ENCODE measurements at places on chromosomes 6 and 20. TPM values are rescaled to one million over a fixed set of nuclear protein-coding genes. Genes with fewer than 3 reads are reported as not detected.

The MMP24 gene
- total RNA-seq: not detected

The PNLDC1 gene
- total RNA-seq: 0.97 TPM

The PDYN gene
- total RNA-seq: not detected

The SLPI gene
- total RNA-seq: 0.96 TPM

The CGA gene
- total RNA-seq: not detected

The SLC13A3 gene
- total RNA-seq: 0.16 TPM

The C20orf96 gene
- 3.4 TPM for total RNA-seq

The CD93 gene
- total RNA-seq: 0.32 TPM

The HLA-DQB1 gene
- total RNA-seq: 5.3 TPM

The ITPR3 gene
- 46.1 TPM for total RNA-seq

The TMEM151B gene
- total RNA-seq: not detected

The MYB gene
- total RNA-seq: 17.3 TPM

The GPR6 gene
- total RNA-seq: not detected

The OPRM1 gene
- not detected for total RNA-seq

The FUT9 gene
- total RNA-seq: not detected

The ADTRP gene
- total RNA-seq: 44.3 TPM

The HMGN3 gene
- total RNA-seq: 45.5 TPM

The SPATS1 gene
- total RNA-seq: not detected

The LTA gene
- total RNA-seq: 110 TPM

The ARFGEF3 gene
- not detected for total RNA-seq

The UBR2 gene
- total RNA-seq: 45.5 TPM

The EDN3 gene
- 0.13 TPM for total RNA-seq

The PACRG gene
- total RNA-seq: 0.89 TPM

The PRR18 gene
- total RNA-seq: not detected

The SIGLEC1 gene
- not detected for total RNA-seq

The MAK gene
- total RNA-seq: not detected

The RAB44 gene
- total RNA-seq: 1.8 TPM

The OLIG3 gene
- not detected for total RNA-seq

The RFX6 gene
- not detected for total RNA-seq

The LY6G6D gene
- not detected for total RNA-seq

The VIP gene
- not detected for total RNA-seq

The PDE7B gene
- total RNA-seq: 0.37 TPM

The MICA gene
- 15.2 TPM for total RNA-seq

The BMP5 gene
- not detected for total RNA-seq

The MCHR2 gene
- total RNA-seq: not detected

The DYNLT2 gene
- total RNA-seq: 4.7 TPM

The NDUFAF5 gene
- total RNA-seq: 29.9 TPM

The C6orf58 gene
- total RNA-seq: not detected

The NSFL1C gene
- total RNA-seq: 75.1 TPM

The TRIM40 gene
- not detected for total RNA-seq

The ERVFRD-1 gene
- not detected for total RNA-seq

The CAP2 gene
- total RNA-seq: not detected

The CCR6 gene
- not detected for total RNA-seq

The C6orf132 gene
- total RNA-seq: not detected

The PACSIN1 gene
- 0.46 TPM for total RNA-seq

The HCK gene
- 129 TPM for total RNA-seq

The CST4 gene
- total RNA-seq: not detected

The LY6G6C gene
- 1.2 TPM for total RNA-seq

The OXT gene
- 1.8 TPM for total RNA-seq

The CLPSL2 gene
- not detected for total RNA-seq

The STK38 gene
- 95.0 TPM for total RNA-seq

Data from naive thymus-derived CD4-positive, alpha-beta T cell (primary cell).